ENCODE measurements at places on chromosomes 2 and 18. TPM values are rescaled to one million over a fixed set of nuclear protein-coding genes. Genes with fewer than 3 reads are reported as not detected.
A peak's percentile ranks its signal among the peaks of the same experiment; 100 is the strongest.

The NT5DC4 gene
- total RNA-seq: not detected

The PID1 gene
- 51.2 TPM for total RNA-seq

The SDC1 gene
- 159 TPM for total RNA-seq

The GRB14 gene
- 1.6 TPM for total RNA-seq

The MALL gene
- total RNA-seq: 561 TPM

The TMEM198 gene
- total RNA-seq: 1.6 TPM

The HOXD11 gene
- total RNA-seq: 4.2 TPM

The DSEL gene
- 2.2 TPM for total RNA-seq

The ZC3H6 gene
- total RNA-seq: 5.5 TPM

The CHAC2 gene
- total RNA-seq: 3.7 TPM

The NLRC4 gene
- 0.79 TPM for total RNA-seq

The ECEL1 gene
- not detected for total RNA-seq

- DNase-seq: no peak
Observed at GRCh38 chr2:190948671-190949070, 65.3 kb downstream of the STAT1 start.

DNA sequence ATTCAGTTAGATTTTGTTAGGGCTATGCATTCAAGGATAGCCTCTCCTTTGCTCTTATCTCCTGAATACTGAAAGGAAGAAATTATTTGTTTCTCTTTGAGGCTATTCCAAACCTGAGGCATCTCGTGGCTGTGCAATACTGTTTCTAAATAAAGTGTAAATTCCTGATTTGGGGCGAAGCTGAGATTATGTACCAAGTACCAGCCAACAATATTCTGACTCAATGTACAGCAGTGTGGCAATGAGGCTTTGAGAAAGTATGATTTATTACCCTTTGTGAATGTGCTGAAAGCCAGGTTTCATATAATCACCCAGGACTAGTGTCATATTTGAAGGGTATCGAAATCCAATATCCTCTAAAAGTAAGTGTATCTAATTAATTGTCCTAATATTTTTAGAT lies 113.5 kb downstream of the MEIS1 start:
- DNase-seq: no peak

- DNase-seq: no peak
Observed at GRCh38 chr2:139556789-139557188, 776.6 kb upstream of the NXPH2 start.

GRCh38 chr2:18290386-18290785 lies 270.1 kb downstream of the RDH14 start:
- DNase-seq: no peak

- no peak for DNase-seq
Observed at GRCh38 chr2:109609352-109610024, 4.3 kb downstream of the SEPTIN10 start.

DNA sequence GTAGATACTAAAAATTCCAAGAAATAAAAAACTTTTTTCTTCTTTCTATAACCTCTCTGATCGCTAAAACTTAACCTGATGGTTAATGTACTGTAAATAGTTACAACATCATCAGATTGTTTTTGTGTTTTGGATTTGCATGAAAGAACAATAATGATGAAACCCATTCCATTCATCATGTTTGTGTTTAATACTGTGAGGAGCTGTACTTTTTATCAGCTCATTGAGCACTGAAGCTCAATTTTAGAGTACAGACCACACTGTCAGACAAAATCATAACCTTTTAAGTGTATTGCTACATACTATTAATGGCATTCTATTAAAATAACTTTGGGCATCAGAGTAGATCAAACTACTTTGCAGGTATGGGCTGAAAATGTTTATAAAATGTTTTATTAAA lies 14.8 kb upstream of the BBS5 start:
- no peak for DNase-seq

DNA sequence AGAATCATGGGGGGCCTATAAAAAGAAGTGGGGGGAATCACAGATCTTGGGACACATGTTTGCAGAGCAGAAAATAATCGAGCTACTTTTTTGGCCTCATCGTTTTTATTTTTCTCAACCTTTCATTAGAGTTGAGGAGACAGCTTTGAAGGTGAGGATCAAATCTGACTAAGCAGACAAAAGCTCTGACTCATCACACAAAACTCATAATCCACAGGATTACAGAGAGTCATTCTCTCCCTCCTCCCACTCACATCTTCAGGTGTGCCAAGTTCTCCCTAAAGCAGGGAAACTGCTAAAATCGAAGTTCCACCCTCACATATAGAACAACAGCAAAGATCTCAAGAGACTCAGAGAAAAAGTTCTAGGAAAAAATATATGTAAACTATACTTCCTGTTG lies 15.6 kb downstream of the BAZ2B start:
- no peak for DNase-seq

DNA sequence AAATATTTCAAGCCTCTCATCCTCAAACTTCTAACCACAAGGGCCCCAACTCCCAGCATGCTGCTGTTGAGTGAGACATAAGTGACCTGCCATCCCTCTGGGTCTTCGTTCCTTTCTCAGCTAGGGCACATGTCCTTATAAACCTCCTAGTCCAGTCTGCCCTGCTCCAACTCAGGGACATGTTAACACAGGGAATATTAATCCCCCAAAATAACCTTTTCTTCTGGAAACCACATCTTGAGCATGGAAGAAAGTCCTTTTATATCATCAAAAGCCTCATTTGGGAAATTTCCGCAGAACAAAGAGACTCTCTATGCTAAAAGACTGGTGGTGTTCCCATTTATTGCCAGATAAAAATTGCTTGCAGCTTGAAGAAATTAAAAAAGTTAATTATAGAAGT lies 14.4 kb downstream of the TNP1 start:
- DNase-seq: no peak

- DNase-seq: no peak
Observed at GRCh38 chr2:201806442-201807170, at the start of gene CDK15. Gene CDK15, plus strand, starts transcription at chr2:201806537. Its CDS starts 128 bp downstream, at chr2:201806665.

GRCh38 chr2:65489269-65489668 lies 56.9 kb upstream of the SPRED2 start:
- DNase-seq: peak; percentile 45

GRCh38 chr2:171389325-171389724 lies 44.5 kb downstream of the METTL8 start:
- no peak for DNase-seq

GRCh38 chr18:11322716-11323115 lies 173.3 kb upstream of the PIEZO2 start:
- no peak for DNase-seq

DNA sequence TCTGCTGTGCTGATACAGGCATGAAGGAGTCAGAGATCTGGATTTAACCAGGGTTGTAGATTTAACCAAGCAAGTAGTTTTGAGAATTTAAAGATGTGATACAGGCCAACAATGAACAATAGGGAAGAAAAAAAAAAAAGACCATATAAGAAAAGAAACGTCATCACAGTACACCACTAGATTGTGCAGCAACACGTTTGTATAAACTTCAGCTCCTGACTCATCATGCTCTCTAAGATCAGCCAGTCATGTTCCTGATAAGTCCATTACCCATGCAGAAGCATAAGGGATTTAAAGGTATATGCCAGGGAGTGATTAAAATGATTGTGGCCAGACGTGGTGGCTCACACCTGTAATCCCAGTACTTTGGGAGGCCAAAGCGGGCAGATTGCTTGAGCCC lies 22.3 kb upstream of the ERICH2 start:
- DNase-seq: no peak

DNA sequence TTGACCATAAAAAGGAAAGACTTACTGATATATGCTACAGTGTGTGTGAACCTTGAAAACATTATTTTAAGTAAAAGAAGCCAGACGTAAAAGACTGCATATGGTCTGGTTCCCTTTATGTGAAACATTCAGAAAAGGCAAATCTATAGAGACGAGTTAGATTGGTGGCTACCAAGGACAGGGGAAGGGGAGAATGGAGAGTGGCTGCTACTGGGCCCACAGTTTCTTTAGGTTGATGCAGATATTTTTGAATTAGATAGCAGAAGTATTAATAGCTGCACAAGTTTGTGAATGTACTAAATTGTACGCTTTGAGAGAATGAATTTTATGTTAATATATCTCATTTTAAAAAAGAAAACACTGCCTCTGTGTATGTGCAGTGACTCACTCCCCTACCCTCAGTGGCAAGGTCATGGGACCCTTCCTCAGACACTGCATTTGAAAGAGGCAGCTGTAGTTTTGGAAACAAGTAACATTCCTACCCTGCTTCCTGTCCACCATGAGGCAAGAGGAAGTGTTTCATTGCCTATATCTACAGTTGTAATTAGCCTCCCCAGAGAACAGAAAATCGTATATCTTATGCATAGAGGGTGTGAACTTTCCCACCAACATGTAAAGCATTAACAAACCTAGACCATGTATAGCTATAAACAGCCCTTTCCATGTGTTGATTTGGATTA lies 29.8 kb upstream of the ARMC9 start:
- no peak for DNase-seq

DNA sequence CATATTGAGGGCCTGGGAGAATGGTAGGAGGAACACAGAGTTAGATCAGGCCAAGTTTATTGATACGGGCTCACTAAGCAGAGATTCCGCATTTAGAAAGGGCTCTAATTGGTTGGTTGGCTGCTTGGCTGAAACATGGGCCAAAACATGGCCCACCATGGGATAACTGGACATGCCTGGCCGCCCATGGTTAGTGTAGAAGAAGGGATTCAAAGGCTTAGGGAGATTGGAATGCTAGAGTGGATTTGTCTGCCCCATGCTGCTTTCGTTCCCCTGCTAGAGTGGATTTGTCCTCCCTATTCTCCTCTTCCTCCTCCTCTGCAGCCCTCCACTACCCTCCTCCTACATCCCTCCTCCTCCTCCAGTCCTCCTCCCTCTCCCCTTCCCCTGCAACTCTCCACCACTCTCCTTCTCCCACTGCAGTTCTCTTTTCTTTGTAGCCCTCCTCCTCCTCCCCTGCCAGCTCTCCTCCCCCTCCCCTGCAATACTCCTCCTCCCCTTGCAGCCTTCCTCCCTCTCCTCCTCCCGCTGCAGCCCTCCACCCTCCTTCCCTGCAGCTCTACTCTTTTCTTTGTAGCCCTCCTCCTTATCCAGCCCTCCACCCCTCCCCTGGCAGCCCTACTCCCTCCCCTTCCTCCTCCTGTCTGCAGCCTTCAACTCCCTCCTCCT lies 17.2 kb downstream of the BOK start:
- DNase-seq: no peak

DNA sequence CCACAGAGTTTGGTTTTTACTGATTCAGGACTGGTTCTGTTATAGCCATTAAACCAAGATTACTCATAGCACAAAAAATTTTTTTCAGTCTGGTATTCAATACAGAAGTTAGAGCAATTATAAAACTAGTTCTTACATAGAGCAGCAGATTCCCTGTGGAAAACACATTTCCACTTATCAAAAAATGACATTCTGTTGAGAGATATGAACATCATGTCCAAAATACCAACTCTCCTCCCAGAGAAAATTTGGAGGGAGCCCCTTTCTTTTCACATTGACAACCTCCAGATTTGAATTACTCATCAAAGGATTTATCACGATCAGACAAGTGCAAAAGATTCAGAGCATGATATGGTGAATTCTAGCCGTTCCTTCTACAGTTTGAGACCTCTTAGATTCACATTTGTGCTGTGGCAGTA lies 126.8 kb upstream of the SERPINE2 start:
- DNase-seq: no peak

DNA sequence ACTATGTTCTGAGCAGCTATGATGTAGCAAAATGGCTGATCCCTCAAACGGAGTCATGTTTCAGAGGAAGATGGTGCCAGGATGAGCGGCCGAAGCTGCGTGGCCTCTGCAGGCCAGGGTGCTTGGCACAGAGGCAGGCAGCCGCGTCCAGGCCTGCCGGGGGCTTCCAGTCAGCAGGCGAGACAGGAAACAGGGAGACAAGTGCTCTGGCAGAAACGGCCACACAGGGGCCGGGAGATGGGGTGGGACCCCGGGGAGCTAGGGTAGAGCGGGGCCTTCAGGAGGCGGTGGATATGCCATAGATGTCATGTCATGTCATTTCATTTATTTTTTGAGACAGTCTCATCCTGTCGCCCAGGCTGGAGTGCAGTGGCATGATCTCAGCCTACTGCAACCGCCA lies 50.7 kb downstream of the EIPR1 start:
- DNase-seq: no peak

- DNase-seq: no peak
Observed at GRCh38 chr2:113073325-113073834, 5.6 kb downstream of the IL1F10 start.

- no peak for DNase-seq
Observed at GRCh38 chr2:43715300-43716098, 39.3 kb upstream of the C1GALT1C1L start.

DNA sequence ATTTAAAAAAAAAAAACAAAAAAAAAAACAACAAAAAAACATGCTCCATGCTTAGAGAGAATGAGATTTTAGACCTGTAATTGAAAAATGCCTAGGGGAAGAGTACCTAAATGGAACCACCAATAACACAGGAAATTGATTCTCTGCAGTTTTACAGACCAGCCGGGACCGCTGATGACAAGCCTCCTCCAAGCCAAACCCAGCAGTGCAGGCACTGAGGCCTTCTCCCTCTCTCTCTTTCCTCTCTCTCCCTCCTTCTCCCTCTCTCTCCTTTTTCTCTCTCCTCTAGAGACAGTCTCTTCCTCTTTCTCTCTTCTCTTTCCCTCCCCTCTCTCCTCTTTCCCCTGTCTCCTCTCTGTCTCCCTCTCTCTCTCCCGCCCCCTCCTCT lies 228.8 kb upstream of the COPS8 start:
- DNase-seq: no peak

DNA sequence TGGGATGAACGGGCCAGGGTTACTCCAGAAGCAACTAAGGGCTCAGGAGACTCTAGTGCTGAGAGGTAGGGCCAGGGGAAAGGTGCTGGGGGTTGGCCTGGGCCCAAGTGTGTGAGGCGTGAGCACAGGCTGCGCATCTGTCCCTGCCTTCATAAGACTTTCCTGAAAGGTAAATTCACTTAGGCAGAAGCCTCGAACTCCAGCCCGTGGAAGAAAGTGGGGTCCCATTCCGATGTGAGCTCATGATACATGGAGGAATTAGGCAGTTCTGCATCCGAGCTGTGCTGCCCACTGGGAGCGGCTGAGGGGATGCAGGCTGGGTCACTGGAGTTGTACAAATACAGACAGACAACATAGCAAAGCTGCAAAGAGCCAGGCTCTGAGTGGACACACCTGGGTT lies 16.2 kb downstream of the PARD6G start:
- DNase-seq: no peak

- no peak for DNase-seq
Observed at GRCh38 chr18:79571211-79572092, 108.2 kb upstream of the CTDP1 start.

DNA sequence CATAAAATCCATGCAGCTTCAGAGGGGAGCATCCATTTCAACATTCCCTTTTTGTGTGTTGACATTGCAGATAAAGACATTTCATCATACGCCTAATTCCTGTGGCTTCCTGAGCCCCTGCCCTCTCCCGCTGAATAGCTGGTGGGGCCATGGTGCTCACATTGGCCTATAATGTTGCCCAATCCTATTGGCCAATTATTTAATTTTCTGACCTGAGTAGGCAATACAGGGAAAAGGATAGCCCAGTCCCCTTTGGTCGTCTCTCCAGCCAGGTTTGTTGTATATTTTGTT lies 163.8 kb upstream of the MYCN start:
- no peak for DNase-seq

DNA sequence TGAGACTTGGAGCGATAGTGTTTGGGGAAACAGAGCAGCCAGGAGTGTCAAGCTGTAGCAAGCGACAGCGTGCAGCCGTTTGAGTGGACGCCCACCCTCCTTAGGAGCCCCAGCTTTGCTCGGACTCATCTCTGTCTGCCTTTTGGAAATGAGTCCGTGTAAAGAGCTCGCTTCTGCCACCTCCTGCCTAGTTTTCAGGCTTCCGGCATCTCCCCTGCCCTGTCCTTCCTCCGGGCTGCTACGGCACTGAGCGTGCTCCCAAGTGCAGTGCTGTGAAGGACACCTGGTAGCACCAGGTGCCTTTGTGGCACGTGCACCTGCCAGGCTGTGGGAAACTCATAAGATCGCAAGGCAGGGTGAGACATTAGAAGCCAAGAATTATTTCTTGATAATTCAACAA lies 117.1 kb downstream of the RNF144A start:
- DNase-seq: no peak
